ENCODE measurements at places on chromosomes 1 and 21.
A peak's percentile ranks its signal among the peaks of the same experiment; 100 is the strongest.

DNA sequence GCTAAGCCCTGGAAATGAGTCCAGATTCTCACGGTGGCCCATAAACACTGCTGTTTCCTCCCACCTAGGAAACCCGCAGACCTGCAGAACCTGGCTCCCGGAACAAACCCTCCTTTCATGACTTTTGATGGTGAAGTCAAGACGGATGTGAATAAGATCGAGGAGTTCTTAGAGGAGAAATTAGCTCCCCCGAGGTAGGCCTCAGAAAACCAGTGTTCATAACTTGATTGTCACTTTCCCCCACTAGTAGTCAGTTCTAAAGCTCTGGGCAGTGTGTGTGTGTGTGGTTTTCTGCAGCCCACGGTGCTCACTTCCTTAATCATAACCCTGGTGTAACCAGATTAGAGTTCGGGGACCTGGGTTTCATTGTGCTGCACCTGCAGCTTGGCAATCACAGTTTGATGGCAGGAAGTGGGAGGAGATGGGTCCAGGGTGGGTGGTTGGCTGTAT is 39.1 kb downstream of the CLIC6 start:
- peak; percentile 12 for DNase-seq

DNA sequence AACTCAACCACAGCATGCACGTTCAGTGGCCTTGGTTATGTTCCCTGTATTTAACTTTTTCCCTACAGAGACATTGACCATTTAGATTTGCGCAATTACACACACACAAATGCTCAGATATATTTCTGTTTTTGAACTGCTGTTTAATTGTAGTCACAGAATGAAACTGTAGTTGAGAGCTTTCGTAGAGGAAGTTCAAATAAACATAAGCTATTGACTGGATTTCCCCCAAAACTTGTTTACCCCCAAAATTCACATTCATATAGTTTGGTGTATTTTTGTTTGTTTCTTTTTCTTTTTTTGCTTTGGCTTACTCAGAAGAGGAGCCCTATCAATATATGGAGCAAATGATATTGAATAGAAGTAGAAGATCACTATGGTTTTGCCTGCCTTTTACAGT is 921.0 kb downstream of the ADGRL2 start:
- no peak for DNase-seq

DNA sequence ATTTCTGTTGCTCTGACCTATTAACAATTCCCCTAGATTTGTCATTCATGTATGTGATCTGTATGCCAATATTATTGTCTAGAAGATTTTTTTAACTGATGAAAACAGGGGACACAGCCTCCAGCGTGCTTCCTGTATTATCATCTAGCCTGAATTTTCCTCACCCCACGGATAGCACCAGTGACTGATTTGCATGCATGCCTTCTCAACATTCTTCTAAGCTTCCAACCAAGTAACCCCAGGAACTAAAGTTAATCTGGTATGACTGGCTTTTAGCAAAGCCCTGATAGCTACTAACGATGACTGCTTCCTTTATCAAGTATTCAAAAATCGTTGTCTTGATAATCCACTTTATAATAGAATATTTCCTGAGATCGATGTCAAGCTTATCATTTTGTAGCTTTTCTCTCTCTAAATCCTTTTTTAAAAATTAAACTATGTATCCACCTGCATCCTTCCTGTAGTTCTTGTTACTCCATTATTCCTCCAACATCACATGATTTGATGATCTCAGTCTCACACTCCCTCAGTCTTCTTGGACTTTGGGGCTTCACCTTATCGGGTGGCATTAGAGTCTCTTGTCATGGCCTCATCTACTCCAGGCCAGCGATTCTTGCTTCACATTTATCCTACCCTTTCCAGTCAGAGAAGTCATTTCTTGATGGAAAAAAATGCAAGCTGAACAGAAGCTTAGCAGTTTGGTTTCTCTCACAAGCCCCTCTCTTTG is 19.0 kb downstream of the BCAR3 start:
- no peak for DNase-seq

DNA sequence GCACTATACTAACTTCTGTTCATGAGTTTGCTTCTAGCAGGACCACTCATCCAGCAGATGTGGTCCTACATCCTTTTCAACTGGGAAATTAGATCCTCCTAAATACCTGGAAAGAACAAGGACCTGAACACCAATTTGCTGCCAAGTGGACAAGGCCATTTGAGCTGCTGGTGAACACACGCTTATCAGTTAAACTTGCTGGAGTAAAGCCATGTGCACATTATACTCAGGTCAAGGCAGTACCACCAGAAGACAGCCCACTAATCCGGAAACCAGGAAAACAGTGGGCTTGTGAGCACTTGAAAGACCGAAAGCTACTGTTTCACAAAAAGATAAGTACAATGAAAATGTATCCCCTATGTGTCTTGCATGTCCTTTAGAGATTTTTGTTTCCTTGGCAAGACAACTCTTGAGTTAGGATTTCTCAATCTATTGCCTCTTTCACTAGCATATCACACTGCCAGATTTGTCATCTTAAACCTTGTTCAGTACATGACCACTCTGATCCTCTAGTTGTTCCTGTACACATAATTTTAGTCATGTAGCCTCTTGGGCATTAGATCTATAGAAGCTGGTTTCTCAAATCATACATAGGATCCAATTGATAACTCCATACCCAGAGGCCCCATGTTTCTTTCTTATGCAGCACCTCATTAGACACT is 4.5 kb upstream of the REN start:
- no peak for DNase-seq

GRCh38 chr1:153991151-153991630 is 629 bp downstream of the RPS27 start:
- no peak for DNase-seq

DNA sequence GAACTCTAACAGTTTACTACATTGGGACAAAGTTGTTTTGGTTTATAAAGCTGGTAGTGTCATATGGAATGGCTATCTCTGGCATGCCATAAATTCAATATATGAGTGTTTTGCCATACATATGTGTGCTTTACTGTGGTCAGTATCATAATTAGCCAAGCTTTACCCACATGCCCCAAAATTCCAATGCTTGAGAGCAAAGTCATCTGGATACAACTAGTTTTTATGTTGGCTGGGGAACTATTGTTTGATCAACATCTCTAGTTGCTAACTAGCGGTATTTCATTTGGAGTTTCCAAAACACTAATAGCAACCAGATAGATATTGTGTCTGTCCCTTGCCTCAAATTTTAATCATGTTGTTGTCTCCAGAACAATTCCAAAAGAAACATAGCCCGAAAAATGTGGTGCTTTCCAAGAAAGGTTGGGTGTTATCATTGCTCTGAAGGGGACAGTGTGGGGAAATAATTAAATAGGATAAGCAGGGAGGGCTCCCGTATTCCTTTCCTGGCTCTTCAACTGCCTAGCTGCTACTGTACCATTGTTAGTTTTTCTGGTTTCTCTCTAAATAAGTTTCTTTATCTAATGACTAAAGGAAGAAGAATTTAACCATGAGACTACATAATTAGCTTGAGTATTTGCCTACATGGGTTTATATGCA is 136.1 kb downstream of the TGFB2 start:
- no peak for DNase-seq

DNA sequence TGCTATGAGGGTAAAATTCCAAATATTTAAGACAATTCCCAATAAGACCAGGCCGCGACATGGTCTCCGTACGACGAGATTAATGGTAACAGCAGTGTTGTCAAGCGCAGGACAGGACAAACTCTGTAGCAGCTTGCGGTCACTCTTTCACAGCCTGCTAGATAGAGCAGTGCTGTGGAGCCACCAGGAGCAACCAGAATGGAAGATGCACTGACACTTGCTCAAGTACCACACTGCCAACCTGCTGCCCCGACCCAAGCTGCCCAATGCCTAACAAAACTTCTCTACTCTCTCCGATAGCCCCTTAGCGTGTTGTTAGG is 636 bp downstream of the WARS2 start:
- no peak for DNase-seq
